Gastrocnemius medialis (tissue), 4 donors: ENCODE measurements at places on chromosomes 11 and 22. TPM values are rescaled to one million over a fixed set of nuclear protein-coding genes. Genes with fewer than 3 reads are reported as not detected.

Gene MUC5AC
- total RNA-seq = not detected

Gene PRDM11
- total RNA-seq = 15.4 TPM

Gene POU2AF1
- not detected for total RNA-seq

Gene IL18
- total RNA-seq = 5.9 TPM

Gene TRPC6
- 0.11 TPM for total RNA-seq

Gene SLCO2B1
- 4.6 TPM for total RNA-seq

Gene IFITM1
- 63.3 TPM for total RNA-seq

Gene PAX6
- not detected for total RNA-seq

Gene MCHR1
- 0.95 TPM for total RNA-seq

DNA sequence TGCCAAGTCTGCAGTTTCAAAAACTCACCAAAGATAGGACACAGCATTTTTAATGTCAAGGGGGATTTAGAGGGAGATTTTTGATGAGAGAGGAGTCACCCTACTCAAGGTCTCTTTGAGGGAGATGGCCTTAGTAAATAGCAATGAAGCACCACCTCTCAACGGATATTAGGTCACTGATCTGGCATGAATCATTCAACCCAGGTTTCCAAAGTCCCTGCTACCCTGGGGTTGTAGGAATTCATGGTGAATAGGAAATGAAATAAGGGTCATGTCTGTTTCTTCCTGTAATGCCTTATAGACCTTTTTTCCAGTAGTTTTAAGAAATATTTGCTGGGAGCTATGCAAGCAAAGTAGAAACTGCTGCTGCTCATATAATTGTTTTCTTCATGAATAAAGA, 2154.9 kb downstream of the LRRC4C start:
- H3K4me1 ChIP-seq = no peaks in the 10 kb centered on the region
- no peak overlapping the region for H3K4me3 ChIP-seq
- no peak for DNase-seq
- no peaks in the 10 kb centered on the region for H3K27me3 ChIP-seq
- no peaks in the 10 kb centered on the region for H3K36me3 ChIP-seq

DNA sequence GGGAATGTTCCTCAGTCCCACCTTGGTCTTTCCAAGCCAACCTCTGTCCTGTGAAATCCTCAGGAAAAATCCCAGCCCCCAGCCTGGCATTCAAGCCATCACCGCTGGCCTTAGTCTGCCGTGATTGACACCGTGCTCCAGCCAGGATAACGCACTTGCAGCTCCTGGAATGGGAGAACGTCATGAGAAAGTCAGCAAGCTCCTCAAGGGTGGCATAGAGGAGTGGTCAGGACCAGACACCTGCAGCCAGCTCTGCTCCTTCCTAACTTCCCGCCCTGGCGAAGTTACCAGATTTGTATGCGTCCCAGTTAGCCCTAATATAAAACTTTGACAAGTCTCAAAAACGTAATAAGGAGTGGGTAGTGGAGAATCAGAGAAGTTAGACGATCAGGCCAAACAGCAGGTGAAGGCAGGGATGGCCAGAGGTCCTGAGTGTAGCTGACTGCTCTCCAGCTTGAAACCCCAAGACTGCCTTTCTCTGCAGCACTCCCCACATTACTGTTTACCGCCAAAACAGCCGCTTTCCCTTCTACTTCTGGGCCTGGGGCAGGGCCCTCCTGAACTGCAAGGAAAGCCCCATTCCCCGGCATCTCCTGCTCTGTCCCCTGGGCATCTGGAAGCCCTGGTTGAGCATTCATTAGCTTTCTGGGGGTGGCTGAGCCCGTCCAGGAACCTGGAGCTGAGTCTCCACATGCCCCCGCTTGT, 1.3 kb upstream of the DKK3 start:
- peaks cover 10% of the 10 kb centered on the region for H3K4me1 ChIP-seq
- H3K4me3 ChIP-seq = no peak overlapping the region
- H3K36me3 ChIP-seq = no peaks in the 10 kb centered on the region
- peaks cover 33% of the 10 kb centered on the region for H3K27me3 ChIP-seq
- H3K27ac ChIP-seq = no peak overlapping the region
- DNase-seq = no peak

GRCh38 chr22:36201630-36202319, at the start of gene APOL4:
TSS of gene APOL4 (minus strand) at chr22:36201809. CDS start at chr22:36201734, 75 bp downstream.
- H3K27me3 ChIP-seq = no peaks in the 10 kb centered on the region
- DNase-seq = peak; percentile 42
- no peaks in the 10 kb centered on the region for H3K36me3 ChIP-seq
- no peak within 1 kb of the TSS for H3K4me3 ChIP-seq
- peaks cover 16% of the 10 kb centered on the region for H3K4me1 ChIP-seq

DNA sequence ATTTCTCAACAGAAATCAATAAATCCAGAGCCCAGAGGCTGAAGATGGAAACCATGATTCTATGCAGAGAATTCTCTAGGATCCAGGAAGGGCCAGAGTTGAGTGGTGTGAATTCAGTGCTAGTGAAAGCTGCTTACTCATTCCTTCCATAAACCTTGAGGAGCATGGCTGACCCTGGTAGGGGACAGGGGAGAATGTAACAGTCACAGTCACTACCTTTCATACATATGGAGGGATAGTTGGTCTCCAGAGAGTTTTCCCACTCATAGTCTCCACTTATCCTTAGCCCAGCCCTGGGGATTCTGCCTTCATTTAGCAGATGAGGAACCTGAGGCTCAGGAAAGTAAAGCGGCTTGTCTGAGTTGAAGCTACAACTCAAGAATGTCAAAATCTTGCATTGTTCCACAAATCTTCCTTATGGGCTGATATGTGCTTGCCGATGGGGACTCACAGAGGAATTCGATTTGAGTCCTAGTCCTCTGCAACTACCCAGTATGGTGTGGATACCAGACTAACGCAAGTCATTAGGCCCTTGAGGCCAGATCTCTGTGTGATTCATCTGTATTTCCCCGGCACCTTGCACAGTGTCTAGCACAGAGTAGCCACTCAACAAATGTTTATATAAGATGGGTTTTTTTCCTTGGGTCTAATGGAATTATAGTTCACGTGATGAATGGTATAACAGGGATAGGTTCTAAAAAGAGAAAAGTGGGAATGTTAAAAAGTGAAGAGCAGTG, 3.7 kb upstream of the ANAPC15 start:
- H3K4me1 ChIP-seq = peaks cover 13% of the 10 kb centered on the region
- no peak for DNase-seq
- H3K27ac ChIP-seq = no peak overlapping the region
- no peak overlapping the region for H3K4me3 ChIP-seq

DNA sequence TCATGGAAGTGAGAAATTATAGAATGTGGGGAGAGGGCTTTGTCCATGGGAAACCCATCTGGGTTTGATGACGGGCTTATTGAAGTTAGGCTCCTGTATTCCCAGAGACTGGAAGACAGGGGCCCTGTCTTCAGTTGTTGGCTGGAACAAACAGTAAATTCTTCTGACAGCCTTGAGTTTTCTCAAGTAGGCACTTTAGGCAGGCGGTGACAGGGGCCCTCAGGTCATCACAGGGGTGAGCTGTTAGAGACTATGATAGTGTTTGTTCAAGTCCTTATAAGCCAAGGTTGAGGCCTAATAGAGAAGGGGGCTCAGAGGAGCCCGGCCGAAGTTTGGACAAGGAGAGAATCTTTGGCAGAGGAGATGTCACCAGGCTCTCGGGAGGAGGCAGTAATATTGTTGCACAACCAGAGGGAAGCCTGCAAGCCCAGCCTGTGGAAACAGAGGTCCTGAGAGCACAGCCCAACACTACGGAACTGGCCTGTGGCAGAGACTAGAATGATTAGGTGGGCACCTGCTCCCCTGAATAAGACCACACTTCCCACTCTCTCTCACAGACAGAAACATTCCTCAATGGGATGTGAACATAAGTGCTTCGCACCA, 20.2 kb upstream of the IL17RA start:
- H3K36me3 ChIP-seq = no peaks in the 10 kb centered on the region
- no peak for DNase-seq

DNA sequence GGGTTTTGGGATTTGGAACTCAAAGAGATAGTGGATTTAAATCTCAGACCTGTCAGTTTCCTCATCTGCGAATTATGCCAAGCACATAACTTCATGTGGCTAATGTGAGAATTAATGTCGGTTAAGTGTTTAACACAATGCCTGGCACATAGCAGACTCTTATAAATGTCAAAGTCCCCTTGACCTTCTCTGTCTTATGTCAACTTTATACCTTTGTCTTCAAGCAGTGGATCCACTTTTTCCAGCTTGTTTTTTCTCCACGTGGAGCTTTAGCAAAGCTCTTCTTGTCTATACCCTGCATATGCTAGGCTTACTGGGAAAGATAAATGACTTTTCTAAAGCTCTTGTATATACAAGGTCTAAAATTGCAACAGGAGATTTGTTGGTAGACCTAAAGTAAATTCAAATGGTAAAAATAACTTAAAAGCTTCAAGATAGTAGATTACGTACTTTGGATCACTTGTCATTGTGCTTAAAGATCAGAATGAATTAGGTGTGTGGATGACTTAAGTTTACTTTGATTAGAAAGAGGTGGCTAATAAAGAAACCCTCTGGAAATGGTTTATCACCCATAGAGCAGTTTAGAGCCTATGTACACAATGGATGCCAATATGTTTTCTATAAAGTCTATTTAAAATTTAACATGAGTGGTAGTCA, 318.3 kb upstream of the SORL1-AS1 start:
- H3K4me1 ChIP-seq = no peaks in the 10 kb centered on the region
- H3K4me3 ChIP-seq = no peak overlapping the region
- H3K36me3 ChIP-seq = no peaks in the 10 kb centered on the region
- no peaks in the 10 kb centered on the region for H3K27me3 ChIP-seq
- DNase-seq = no peak

GRCh38 chr11:129443276-129443675, 67.6 kb downstream of the BARX2 start:
- H3K4me1 ChIP-seq = no peaks in the 10 kb centered on the region
- H3K36me3 ChIP-seq = no peaks in the 10 kb centered on the region
- no peaks in the 10 kb centered on the region for H3K27me3 ChIP-seq
- no peak overlapping the region for H3K4me3 ChIP-seq
- H3K27ac ChIP-seq = no peak overlapping the region

GRCh38 chr22:50027639-50028537, 15.3 kb upstream of the IL17REL start:
- H3K4me1 ChIP-seq = no peaks in the 10 kb centered on the region
- no peak overlapping the region for H3K4me3 ChIP-seq
- H3K27ac ChIP-seq = no peak overlapping the region
- peaks cover 31% of the 10 kb centered on the region for H3K27me3 ChIP-seq

DNA sequence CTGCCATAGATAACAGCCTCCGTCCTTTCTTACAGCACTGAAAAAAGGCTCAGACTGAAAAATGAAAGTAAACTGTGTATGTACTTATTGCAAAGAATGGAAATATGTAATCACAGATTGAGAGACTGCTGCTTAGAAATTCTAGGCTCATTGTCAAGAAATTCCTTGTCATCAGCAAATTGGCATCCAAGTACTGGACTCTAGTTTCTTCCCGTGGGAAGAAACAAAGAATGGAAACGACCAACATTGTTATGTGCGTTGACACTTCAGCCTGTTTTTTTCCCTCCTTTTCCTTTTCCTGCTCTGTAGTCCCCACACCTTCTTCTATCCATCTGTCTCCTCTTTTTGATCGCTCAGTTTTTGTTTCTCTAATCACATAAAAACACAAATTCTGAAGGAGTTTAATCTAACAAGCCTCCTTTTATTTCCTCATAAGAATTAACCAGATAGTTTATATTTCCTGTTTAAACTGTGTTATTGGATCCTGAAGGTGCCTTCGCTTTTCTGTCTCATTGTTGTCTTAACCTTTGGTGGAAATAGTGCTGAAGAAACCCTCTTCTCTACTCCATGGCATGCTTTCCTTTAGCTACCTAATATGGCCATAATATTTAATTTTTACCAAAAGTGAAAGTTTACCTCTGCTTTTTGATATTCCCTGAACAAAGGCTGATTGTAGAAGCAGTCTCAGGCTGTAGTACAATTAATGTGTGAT, 20.0 kb upstream of the CASP12 start:
- peak overlapping the region; percentile 71 for H3K27ac ChIP-seq
- H3K4me1 ChIP-seq = peaks cover 16% of the 10 kb centered on the region
- no peaks in the 10 kb centered on the region for H3K36me3 ChIP-seq
- DNase-seq = no peak
- peak overlapping the region; percentile 49 for H3K4me3 ChIP-seq

DNA sequence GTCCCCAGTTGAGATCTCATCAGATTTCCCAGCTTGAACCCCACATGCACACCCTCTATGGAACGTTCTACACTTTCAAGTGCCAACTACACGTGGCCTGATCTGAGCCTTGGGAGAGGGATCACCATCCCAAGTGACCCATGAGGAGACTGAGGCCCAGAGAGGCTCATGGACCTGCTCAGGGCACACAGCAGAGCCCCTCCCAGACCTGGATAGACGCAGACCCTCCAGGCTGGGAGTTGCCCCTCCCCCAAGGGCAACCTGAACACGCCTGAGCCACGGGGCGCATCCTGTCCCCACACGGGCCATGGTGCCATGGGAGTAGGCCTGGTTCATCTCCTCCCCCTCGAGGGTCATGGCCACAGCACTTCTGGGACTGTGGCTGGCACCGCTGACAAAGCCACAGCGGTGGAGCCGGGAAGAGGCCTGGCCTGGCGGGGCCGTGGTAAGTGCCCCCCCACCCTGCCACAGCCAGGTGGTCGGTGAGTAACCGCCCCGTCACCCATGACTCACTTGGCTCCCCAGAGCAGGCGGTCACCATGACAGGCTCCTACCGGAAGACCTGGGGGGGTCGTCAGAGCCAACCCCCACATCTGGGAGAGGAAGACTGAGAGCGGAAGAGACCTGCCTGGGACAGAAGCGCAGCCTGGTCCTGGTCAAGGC, 8.1 kb downstream of the WNT7B start:
- no peak for DNase-seq
- H3K27me3 ChIP-seq = peaks cover 56% of the 10 kb centered on the region
- H3K4me3 ChIP-seq = no peak overlapping the region
- no peaks in the 10 kb centered on the region for H3K36me3 ChIP-seq
- no peak overlapping the region for H3K27ac ChIP-seq
- H3K4me1 ChIP-seq = peaks cover 12% of the 10 kb centered on the region

GRCh38 chr22:47193606-47194329, 431.3 kb downstream of the TBC1D22A start:
- H3K27ac ChIP-seq = no peak overlapping the region
- no peak for DNase-seq
- H3K4me3 ChIP-seq = no peak overlapping the region
- peaks cover 8% of the 10 kb centered on the region for H3K27me3 ChIP-seq
- no peaks in the 10 kb centered on the region for H3K36me3 ChIP-seq

- no peak overlapping the region for H3K27ac ChIP-seq
- H3K36me3 ChIP-seq = no peaks in the 10 kb centered on the region
- H3K4me3 ChIP-seq = no peak overlapping the region
- no peaks in the 10 kb centered on the region for H3K4me1 ChIP-seq
- DNase-seq = no peak
- H3K27me3 ChIP-seq = no peaks in the 10 kb centered on the region
Observed at GRCh38 chr11:110077346-110077745, 15.8 kb upstream of the ZC3H12C start.

- no peak for DNase-seq
- no peak overlapping the region for H3K27ac ChIP-seq
- no peak overlapping the region for H3K4me3 ChIP-seq
Observed at GRCh38 chr11:20458905-20459632, 71.6 kb downstream of the PRMT3 start.
